Sciatic nerve (tissue), 2 donors: ENCODE measurements at places on chromosomes 16 and 17. TPM values are rescaled to one million over a fixed set of nuclear protein-coding genes. Genes with fewer than 3 reads are reported as not detected.
A peak's percentile ranks its signal among the peaks of the same experiment; 100 is the strongest.

GRCh38 chr17:30524847-30525246, 47.6 kb downstream of the GOSR1 start:
- no peak for DNase-seq

- no peak for DNase-seq
These were observed 49.3 kb upstream of the JPH3 start for GRCh38 chr16:87552772-87553573.

Gene IRF8
- 19.1 TPM for total RNA-seq

GRCh38 chr16:1825864-1826690, 548 bp downstream of the HAGH start:
- DNase-seq: peak; percentile 67

DNA sequence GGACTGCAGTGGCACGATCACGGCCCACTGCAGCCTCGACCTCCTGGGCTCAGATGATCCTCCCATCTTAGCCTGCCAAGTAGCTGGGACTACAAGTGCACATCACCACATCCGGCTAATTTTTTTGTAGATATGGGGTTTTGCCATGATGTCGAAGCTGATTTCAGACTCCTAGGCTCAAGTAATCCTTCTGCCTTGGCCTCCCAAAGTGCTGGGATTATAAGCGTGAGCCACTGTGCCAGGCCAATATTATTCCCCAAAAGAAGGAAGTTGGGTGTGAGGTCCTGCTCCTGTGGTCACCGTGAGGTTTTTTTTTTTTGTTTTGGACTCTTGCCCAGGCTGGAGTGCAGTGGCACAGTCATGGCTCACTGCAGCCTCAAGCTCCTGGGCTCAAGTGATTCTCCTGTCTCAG, 1.5 kb downstream of the AMZ2 start:
- no peak for DNase-seq

- no peak for DNase-seq
These were observed 769.0 kb downstream of the KCNJ2 start for GRCh38 chr17:70938336-70938735.

Gene PSKH1
- total RNA-seq: 27.4 TPM

DNA sequence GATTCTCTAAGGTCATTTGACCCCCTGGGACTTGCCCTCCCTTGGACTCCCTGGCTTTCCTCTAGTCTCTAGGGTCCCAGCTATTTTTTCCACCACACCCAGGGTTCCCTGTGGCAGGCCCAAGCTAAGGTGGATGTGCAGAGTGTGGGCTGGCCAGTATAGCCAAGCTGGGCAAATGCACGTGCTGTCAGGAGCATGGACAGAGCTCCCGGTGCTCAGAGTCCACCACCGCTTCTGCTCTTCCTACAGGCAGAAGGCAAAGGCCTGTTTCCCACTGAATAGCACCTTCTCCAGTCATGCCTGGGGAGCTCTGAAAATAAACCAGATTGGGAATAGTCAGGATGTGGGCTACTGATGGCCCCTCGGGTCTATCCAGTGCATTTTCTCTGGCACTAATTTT, 53.3 kb downstream of the GNAO1 start:
- no peak for DNase-seq

DNA sequence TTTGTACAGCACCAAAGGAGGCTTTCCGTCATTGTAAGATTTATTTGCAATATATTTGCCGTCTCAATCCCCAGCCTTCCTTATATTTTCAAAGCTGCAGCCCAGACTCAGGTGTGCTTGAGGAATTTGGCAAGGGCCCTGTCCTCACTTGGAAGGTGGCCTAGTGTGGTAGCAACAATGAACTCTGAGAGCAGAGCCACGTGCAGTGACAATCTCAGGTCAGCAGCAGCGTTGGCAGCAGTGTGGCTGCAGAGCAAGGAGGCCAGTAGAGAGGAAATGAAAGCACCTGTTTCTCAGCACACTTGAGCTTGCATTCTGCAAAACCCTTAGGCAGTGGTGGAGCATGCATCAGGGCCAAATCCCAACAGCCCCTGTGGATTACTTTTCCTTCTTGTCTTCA, 613.5 kb downstream of the RBFOX1 start:
- DNase-seq: no peak

- peak; percentile 85 for DNase-seq
These were observed 18.4 kb upstream of the MRPS23 start for GRCh38 chr17:57868007-57868909.

Gene C16orf46
- total RNA-seq: 2.3 TPM

GRCh38 chr17:6056104-6056503, 14.1 kb upstream of the WSCD1 start:
- DNase-seq: no peak

Gene SLC38A7
- 15.6 TPM for total RNA-seq

DNA sequence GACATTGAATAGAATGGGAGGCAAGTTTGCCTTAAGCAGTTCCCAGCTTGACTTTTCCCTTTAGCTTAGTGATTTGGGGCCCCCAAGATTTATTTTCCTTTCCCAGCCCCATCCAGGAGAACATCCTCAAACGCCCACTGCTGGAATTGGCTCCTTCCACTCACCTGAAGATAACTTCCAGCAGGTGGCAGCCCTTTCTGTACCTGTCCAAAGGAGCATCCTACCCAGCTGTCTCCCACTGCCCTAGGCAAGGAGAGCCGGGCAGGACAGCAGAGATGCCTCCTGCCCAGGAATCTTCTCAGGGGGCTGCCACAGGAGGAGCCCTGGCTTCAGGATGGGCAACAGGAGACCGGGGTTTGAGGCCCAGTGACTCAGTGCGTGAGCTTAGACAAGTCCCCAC, 6.4 kb downstream of the CACNG5 start:
- no peak for DNase-seq

DNA sequence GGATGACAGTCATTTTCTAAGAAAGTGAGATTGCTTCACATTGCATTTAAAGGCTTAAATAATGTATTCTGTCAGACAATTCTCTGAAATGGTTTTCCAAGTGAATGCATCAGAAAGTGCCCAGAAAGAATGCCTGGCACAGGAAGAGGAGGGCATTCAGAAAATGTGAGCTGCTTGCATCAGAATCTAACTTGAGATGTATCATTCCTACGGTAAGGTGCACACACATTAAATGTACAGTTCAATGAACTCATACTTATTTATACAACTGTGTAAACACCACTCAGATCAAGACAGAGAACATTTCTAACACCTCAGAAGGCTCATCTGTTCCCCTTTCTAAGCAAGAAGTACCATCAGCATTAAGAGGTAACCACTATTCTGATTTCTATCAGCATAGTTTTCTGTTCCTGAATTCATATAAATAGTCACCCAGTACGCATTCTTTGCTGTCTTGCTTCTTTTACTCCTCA, 638.0 kb downstream of the MAF start:
- DNase-seq: no peak

DNA sequence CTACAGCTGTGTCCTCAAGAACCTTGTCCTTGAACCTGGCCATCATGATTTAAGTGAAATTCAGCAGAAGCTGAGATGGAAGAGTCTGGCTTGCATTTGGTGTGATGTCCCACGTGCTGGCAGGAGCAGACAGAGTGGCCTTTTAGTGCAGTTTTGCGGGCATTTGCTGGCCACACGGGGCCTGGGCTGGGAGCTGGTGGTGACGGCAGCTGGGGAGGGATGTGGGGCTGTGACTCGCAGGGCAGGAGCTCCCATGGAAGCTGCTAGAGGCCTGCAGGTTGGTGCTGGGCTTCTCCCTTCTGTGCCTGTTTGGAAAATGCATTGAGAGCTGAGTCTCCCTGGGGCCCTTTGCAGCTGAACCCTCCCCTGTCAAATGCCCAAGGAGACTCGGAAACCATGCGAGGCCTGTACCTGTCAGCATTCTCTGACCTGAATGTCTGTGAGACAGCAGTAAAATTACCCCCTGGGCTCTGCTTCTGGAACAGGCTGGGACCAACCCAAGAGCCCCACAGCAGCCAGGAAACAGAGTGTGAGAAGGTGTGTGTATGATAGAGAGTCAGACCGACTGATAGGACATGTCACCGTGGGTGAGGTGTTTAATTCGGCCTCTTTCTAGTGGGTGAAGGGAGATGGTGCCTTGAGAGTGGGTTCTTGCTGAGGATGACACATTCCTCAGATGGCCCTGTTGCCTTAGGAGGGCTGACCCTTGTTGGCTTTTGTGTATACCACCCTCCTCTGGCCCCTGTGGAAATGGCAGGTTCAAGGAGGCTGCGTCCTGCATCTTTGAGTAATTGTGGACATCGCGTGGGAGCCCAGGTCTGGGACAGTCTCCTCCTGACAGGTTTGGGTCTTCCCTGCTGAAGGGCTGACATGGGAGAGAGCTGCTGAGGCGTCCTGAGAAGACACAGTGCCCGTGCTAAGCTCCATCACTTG, 145.5 kb downstream of the MSI2 start:
- DNase-seq: no peak

- DNase-seq: no peak
These were observed 21.0 kb downstream of the GLG1 start for GRCh38 chr16:74585846-74586443.

DNA sequence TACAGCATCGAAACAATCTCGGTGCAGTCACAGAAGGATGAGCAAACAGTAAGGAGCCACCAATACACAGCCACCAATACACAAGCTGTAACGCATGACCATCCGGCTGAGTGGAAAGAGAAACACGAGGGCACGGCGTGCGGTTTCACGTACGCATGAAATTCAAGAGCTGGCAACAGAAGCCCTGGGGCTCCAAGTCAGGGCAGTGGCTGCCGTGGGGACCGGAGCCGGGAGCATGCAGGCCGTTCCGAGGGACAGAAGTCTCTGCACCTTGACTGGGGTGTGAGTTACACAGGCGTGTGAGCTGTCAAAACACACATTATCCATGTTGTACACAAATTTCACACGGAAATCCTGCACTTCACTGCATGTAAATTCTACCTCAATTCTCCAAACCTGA, 50.6 kb upstream of the METRNL start:
- DNase-seq: peak; percentile 44

DNA sequence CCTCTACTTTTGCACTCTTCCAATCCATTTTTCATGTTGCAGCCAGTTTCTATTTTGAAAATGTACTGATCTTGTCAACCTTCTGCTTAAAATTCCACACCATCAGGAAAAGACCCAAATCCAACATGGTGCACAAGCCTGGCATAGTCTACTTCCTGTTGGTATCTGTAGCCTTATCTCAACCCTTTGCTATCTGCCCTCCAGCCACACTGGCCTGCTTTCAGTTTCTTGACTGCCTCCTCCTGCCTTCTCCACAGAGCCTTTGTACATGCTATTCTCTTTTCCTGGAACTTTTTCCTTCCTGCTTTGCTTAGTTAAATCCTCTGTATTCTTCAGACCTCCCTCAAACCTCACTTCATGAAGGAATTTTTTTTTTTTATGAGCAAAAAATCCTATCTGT, 31.5 kb downstream of the NLRP1 start:
- DNase-seq: no peak

DNA sequence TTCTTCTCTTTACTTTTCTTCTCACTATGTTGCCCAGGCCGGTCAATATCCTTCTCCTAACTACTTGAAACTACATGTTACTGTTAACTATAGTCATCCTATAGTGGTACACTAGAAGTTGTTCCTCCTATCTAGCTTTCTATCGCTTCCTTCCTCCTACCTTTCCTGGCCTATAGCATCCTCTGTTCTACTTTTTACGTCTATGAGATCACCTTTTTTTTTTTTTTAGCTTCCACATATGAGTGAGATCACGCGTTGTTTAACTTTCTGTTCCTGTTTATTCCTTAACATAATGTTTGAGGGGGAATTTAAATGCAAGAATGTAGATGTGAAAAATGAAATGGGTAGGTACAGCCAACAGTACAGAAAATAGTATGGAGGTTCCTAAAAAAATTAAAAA, 30.5 kb upstream of the YPEL2 start:
- DNase-seq: no peak

DNA sequence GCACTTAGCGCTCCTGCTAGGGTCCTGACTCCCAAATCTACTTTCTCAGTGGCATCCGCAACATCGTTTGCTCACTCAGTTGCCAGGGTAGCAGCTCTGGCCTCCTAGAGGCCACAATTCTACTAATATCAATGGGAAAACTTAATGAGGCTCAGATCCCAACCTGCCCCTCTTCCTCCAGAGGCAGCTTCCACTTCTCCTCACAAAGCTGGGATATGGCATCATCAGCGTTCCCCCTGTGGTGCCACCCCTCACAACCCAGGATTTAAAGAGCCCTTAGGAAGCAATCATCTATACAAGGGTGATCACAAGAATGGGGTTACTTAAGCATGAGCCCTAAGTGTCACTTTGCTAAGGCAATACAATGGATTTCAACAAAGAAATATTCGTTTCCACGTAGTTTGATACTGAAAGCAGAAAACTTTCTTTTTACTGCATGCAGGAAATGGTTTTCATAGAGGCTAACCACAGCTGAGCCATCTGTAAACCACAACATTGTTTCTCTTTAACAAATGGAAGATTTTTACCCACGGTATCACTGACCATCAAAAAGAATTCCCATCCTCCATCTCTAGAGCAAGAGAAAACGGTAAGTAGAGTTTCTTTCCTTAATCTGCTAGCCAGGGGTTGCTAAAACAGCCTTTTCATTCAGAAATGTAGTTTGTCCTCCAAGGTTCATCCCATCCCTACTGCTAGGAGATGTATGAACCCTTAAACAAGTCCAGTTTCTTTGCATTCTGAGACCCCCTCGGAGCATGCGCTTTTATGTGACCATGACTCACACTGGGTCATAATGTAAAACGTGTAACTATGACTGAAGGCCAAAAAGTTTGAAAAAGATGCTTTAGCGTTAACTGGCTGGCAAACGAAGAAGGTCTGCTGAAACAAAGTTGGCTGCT, 68.3 kb upstream of the BCAR1 start:
- no peak for DNase-seq

Gene FOXO3B
- 5.3 TPM for total RNA-seq

DNA sequence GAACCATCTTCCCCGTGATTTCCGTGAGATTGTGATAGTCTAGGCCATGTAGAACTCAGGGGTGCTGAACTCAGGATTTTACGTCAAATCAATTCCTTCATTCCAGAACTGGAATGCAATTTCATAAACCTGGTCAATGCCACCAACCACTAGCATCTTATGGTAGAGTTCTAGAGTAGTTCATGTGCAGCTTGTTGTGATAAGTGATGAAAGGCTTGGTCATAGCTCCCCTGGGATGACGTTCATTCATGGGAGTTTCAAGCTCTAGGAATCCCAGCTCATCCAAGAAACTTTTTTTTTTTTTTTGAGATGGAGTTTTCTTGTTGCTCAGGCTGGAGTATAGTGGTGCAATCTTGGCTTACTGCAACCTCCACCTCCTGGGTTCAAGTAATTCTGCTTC, 3.7 kb upstream of the DPEP2 start:
- DNase-seq: no peak

Gene CA5A
- not detected for total RNA-seq

Gene CXCL16
- 30.3 TPM for total RNA-seq

- peak; percentile 77 for DNase-seq
These were observed 558 bp upstream of the ZFHX3 start for GRCh38 chr16:73048292-73049080.

DNA sequence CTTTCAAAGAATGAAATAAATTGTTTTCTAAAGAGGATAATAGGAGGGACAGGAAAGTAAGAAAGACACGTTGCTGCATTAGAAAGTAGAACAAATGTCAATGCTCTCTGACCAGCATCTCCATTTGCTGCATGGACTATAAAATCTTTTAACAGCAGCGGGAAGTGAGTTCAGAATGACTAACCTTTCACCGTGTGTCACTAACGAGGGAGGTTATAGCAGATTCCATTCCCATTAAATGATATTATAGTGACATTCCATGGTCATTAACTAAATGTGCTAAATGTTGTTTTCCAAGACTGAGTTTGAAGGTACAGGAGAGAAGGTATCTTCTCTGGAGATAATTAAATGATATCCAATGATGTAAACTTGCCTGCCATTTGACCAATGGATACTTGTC, 127.1 kb upstream of the HS3ST3A1 start:
- DNase-seq: no peak

GRCh38 chr17:38454532-38454931, 26.3 kb downstream of the ARHGAP23 start:
- no peak for DNase-seq
